ENCODE measurements at places on chromosomes 16 and 17. TPM values are rescaled to one million over a fixed set of nuclear protein-coding genes. Genes with fewer than 3 reads are reported as not detected.

The PRAC1 gene
- total RNA-seq: not detected

The SPNS3 gene
- total RNA-seq: 0.59 TPM

The SLC4A1 gene
- 0.63 TPM for total RNA-seq

The CSH2 gene
- not detected for total RNA-seq

The TEX19 gene
- not detected for total RNA-seq

The CCP110 gene
- total RNA-seq: 9.3 TPM

The GUCY2D gene
- total RNA-seq: 0.38 TPM

The NRN1L gene
- total RNA-seq: 0.50 TPM

The DYNLRB2 gene
- not detected for total RNA-seq

The SLC47A1 gene
- 1.4 TPM for total RNA-seq

The MC1R gene
- 1.9 TPM for total RNA-seq

DNA sequence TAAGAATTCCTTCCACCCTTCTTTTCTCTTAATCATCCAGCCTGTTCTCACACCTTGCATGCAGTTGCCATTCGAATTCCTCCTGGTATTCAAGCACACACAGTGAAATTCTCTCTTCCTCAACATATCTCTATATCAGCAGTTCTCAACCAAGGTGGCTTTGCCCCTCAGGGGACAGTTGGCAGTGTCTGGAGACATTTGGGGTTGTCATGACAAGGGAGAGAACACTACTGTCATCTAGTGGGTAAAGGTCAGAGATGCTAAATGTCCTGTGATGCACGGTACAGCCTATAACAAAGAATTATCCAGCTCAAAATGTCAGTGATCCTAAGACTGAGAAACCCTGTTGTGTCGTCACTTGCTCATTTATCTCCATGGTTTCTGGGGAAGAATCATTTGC is 94.8 kb upstream of the CPHXL start:
- no peak for DNase-seq

DNA sequence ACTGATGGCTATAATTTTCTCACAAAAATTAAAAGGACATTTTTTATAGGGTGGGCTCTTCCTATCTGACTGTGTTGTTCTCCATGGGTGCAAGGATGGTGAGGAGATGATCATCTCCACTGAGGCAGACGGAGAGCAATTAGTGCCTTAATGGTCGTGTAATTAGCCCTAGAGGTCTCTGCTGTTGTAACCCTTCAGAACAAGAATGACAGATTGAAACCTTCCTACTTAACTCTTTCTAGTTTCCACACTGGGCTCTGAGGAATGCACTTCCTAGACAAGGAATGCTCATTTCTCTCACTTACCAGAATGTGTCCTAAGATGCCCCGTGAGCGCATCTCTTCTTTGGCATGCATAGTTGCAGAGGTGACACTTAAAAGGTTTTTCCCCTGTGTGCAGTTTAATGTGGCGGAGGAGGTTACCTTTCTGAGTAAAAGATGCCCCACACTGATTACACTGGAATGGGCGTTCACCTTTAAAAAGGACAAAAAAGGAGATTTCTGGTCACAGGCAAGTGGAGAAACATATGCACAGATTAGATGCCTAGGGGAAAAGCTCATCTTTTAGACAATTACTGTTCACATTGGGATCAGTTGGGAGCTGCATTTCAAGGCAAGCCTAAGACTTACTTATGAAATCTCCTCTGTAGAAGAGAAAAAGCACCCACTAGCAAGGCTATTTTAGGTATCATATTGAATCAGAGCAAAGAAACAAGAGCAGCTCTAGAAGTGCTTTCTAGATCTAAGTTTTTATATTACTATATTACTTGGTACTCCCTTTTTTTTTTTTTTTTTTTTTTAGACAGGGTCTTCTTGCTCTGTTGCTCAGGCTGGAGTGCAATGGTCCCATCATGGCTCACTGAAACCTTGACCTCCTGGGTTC is 53.6 kb downstream of the GRB7 start:
- no peak for DNase-seq

- no peak for DNase-seq
Observed at GRCh38 chr16:50297301-50298074, 31.1 kb downstream of the ADCY7 start.

GRCh38 chr17:75454193-75454592 is 2.2 kb upstream of the TMEM94 start:
- DNase-seq: no peak

GRCh38 chr17:65086465-65086864 is 29.9 kb upstream of the GNA13 start:
- DNase-seq: no peak

DNA sequence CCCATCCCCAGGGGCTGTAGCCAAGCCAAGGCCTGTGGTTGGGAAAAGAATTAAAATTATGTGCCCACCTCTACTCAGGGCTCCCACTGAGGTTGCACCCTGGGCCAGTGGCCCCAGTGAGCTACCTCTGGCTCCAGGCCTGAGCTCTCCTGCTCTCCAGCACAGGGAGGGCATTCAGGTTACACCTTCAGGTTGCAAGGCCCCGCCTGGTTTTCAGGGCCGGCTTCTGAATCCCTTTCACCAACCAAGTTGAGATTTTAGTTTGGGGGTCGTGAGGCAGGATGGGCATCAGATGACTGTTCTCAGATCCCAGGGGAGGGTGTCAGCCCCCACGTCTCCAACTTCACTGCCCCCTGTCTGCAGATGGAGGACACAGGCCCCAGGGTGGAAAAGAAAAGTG is 8.0 kb upstream of the KATNB1 start:
- no peak for DNase-seq

GRCh38 chr16:7381671-7382070 is 49.0 kb downstream of the RBFOX1 start:
- no peak for DNase-seq

GRCh38 chr17:36703860-36704266 is 102.5 kb downstream of the MRM1 start:
- peak; percentile 60 for DNase-seq

DNA sequence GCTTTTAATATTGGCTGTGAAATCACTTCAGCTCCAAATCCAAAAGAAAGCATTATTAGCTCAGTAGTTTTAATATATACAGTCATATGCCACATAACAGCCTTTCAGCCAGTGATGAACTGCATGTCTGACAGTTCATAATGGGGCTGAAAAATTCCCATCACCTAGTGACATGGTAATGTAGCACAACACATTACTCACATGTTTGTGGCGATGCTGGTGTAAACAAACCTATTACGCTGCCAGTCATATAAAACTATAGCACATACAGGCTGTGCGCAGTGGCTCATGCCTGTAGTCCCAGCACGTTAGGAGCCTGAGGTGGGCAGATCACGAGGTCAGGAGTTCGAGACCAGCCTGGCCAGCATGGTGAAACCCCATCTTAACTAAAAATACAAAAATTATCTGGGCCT is 92.2 kb downstream of the TUBD1 start:
- no peak for DNase-seq

DNA sequence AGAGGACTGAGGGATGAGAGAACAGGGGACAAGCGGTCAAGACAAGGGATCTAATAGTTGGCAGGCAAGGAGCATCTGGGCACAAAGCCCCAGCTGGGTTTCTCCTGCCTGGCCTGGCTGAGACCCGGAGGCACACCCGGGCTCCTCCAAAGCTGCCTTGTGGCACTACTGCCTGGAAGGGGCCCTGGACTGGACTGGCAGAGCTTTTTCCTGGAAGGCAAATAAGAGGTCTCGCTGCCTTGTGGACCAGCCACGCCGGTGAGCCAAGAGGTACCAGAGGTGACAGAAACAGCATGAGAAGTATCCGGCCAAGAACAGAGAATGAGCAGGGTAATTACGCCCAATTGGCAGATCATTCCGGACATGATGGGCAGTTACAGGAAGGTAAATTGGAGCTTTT is 64.6 kb downstream of the GTF3C1 start:
- DNase-seq: no peak

DNA sequence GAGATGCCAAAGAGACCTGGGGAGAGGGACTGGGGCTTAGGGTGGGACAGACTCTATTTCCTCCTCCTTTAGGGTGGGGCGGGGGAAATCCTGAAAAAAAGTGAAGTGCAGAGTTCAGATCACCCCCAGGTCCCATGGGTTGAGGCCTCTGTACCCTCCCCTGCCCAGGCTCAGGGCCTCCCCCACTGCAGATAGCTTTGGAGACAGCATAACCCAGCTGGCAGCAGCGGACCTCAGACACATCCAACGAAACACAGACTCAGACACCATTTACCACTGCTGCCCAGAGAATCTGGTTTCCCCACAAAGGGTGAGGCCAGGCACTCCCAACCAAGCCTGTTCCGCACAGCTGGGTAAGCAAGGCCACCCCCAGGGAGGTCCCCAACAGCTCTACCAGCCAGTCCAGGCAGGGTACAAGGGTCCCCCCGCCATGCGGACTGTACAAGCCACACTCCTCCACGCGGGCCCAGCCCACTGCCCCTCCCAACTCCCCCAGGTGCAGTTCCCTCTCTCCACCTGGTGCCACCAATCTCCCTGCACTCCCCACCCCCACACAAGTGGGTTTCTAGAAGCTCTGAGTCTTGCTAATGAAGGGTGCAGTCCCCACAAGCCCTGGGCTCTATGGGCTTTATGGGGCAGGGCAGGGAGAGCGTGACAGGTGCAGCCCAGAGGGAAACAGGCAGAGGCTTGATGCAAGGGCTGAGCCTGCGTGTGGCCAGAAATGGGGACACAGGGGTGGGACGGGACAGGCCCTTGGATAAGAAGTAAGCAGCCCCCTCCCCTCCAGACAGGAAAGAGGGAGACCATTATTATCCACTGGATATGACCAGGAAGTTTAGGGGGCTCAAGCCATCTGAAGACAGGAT is 8.9 kb downstream of the RHBDF2 start:
- no peak for DNase-seq

GRCh38 chr16:48365601-48366164 is 19.5 kb downstream of the SIAH1 start:
- DNase-seq: peak; percentile 93

- DNase-seq: peak; percentile 56
Observed at GRCh38 chr16:86508947-86509758, 1.2 kb upstream of the FOXF1 start.

- DNase-seq: no peak
Observed at GRCh38 chr16:26157319-26157718, 465.6 kb downstream of the HS3ST4 start.

DNA sequence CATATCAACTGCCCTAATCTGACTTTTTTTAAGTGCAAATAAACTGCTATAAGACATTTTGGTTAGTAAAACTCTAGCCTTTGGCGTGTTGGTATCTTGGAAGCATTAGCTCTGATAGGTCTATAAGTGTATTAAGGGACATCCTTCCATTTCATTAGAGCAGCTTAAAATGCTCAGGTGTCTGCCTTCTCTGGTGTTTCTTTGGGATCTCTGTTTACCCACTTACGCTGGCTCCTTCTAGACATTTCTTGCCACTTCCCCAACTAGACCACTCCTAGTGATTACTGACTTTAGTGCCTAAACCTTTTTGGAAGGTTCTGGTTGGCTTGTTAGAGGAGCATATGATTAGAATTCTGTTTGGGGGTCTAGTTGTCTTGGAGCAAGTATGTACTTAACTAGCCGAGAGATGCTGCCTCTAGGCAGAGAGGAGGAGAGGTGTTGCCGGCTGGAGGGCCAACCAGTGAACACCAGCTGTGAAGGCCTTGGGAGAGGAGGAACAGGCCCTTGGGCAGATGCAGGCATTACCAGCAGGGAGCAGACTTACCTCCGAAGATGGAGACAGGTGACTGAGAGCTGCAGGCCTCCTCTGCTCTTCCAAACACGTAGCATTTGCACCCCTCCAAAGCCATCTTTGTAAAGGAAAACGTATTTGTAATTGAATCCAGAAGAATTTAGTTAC is 15.2 kb upstream of the CLEC18C start:
- peak; percentile 12 for DNase-seq

- DNase-seq: no peak
Observed at GRCh38 chr17:47240806-47241205, 12.8 kb upstream of the ITGB3 start.

DNA sequence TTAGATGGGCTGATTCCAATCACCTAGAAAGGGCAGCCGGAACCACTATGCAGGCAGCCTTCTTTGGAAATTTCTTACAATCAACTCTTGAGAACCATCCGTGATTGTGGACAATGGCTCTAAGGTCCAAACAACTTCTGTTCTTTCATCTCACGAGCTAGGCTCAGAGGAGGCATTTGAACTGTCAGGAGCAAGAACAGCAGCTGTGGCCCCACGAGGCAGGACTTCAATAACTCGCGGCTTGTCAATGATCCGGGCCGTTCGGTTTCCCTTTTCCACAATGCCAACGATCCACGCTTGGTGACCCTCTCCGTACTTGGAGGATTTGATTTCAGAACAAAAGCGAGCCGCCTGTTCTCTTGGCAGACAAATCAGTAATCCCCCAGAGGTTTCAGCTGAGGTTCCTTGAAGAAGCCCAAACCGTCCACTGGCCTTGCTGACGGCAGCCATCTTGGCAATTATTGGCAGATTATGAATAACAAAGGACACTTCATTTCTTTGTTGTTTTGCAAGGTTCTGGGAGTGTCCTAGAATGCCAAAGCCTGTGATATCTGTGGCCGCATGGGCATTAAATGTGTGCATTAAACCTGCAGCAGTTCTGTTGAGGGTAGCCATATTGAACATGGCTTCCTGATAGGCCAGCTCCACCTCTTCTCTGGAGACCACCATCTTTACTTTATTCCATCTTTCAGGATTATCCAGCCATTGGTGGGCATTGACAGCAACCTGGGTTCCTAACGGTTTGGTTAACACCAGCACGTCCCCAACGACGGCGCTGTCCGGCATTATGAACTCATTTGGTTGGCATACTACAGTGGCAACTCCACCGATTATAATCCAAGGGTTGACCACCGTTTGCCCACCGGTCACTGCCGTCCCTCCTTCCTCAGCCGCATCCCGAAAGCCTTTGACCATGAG is 1.2 kb downstream of the SEPHS2 start:
- no peak for DNase-seq

- peak; percentile 52 for DNase-seq
Observed at GRCh38 chr17:6651919-6652452, 424 bp downstream of the C17orf100 start.

- no peak for DNase-seq
Observed at GRCh38 chr17:82862191-82862590, 22.4 kb upstream of the ZNF750 start.

- no peak for DNase-seq
Observed at GRCh38 chr16:9264067-9264466, 172.6 kb downstream of the HAPSTR1 start.

DNA sequence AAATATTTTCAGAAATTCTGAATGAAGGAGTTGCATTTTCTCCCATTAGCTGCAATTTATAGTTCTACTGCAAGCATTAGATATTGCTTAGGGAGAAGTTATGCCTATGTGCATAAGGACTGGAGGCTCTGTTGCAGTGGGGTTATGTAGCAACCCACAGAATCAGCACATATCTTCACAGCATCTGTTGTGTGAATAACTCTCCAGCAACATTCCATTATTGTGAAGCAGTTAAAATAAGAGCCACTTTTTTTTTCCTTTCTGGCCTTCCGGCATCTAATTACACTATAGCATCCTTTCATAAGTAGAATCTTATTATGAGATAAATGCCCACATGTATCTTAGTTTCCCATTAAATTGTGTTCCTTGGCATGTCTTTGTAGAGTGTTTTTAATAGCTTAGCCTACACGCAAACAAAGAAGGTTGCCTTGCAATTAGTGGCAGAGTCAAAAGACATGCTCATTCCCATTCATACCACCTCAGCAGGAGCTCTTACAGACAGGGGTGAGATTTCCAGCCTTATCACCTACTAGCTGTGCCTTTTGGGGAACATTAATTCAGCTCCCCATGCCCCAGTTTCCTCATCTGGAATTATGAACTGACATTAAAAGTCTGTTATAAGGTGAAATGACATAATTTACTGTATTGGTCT is 596.0 kb upstream of the GOT2 start:
- DNase-seq: no peak

- no peak for DNase-seq
Observed at GRCh38 chr17:43840814-43841213, 6.2 kb upstream of the CD300LG start.

Measured in left cardiac atrium (tissue), 4 donors.